ENCODE measurements at places on chromosomes 5 and 9. TPM values are rescaled to one million over a fixed set of nuclear protein-coding genes. Genes with fewer than 3 reads are reported as not detected.

Gene GRM6
- total RNA-seq, result not detected

Gene CBY3
- not detected for total RNA-seq

Gene TMEM250
- total RNA-seq, result 43.2 TPM

- H3K27ac ChIP-seq, result no peak overlapping the region
- H3K4me3 ChIP-seq, result no peak overlapping the region
- no peaks in the 10 kb centered on the region for H3K4me1 ChIP-seq
- H3K27me3 ChIP-seq, result no peaks in the 10 kb centered on the region
- no peak for DNase-seq
- no peaks in the 10 kb centered on the region for H3K36me3 ChIP-seq
Measured at GRCh38 chr5:137703565-137703964, 32.3 kb downstream of the KLHL3 start.

DNA sequence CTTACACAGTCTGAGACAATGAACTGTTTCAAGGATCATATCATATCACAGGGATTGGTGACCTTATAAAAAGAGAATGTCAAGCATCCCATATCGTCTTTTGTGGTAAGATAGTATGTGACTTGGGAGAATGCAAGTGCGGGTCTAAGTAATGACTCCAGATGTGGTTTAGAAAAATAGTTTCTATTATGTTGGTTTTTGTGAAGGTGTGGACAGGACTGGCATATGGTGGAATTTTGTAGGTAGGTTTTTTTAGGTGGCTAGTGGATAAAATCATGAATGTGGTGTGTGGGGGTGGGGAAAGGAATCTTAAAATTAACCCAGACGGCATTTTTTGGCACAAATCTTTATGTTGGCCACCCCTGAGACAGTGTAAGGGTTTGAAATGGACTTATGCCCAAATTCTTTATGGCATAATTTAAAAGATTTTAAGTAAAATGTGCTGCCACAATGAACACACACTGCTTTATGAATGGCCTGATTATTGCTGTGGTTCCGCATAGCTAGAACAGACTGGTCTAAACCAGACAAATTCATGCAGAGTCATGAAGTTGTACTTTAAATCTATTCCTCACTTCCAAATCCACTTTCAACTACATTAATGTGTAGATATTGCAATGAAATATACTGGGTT lies 204.8 kb upstream of the HAPLN1 start:
- peaks cover 4% of the 10 kb centered on the region for H3K4me1 ChIP-seq
- H3K27ac ChIP-seq, result no peak overlapping the region
- H3K27me3 ChIP-seq, result peaks cover 80% of the 10 kb centered on the region
- H3K4me3 ChIP-seq, result no peak overlapping the region
- H3K36me3 ChIP-seq, result no peaks in the 10 kb centered on the region

Gene SLIT3
- 0.34 TPM for total RNA-seq

DNA sequence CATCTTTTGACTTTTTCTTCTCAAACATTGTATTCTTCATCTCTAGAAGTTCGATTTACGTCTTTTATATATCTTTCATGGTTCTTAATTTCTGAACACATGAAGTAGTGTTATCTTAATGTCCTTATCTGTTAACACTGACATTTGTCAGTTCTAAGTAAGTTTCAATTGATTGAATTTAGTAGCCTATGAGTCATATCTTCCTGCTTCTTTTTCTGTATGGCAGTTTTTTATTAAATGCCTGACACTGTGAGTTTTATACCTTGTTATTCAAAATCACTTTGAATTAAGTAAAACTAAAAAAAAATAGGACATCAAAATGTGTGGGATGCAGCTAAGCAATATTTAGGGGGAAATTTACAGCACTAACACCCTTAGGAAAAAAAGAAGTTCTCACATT lies 707.0 kb upstream of the ACO1 start:
- H3K4me1 ChIP-seq, result no peaks in the 10 kb centered on the region
- H3K36me3 ChIP-seq, result no peaks in the 10 kb centered on the region
- no peak for DNase-seq
- no peak overlapping the region for H3K4me3 ChIP-seq

GRCh38 chr5:53469946-53470687 lies 10.3 kb upstream of the FST start:
- H3K27me3 ChIP-seq, result no peaks in the 10 kb centered on the region
- no peak overlapping the region for H3K4me3 ChIP-seq
- no peaks in the 10 kb centered on the region for H3K36me3 ChIP-seq
- peaks cover 11% of the 10 kb centered on the region for H3K4me1 ChIP-seq
- H3K27ac ChIP-seq, result no peak overlapping the region
- DNase-seq, result no peak

Gene IL9
- not detected for total RNA-seq

- no peak overlapping the region for H3K27ac ChIP-seq
- peaks cover 2% of the 10 kb centered on the region for H3K4me1 ChIP-seq
- H3K27me3 ChIP-seq, result no peaks in the 10 kb centered on the region
- H3K36me3 ChIP-seq, result peaks cover 48% of the 10 kb centered on the region
Measured at GRCh38 chr5:132272311-132273210, 15.1 kb downstream of the PDLIM4 start.

- no peaks in the 10 kb centered on the region for H3K4me1 ChIP-seq
- no peak overlapping the region for H3K27ac ChIP-seq
- H3K36me3 ChIP-seq, result no peaks in the 10 kb centered on the region
- no peak overlapping the region for H3K4me3 ChIP-seq
- H3K27me3 ChIP-seq, result no peaks in the 10 kb centered on the region
- DNase-seq, result no peak
Measured at GRCh38 chr5:168585119-168585856, 6.1 kb upstream of the PANK3 start.

DNA sequence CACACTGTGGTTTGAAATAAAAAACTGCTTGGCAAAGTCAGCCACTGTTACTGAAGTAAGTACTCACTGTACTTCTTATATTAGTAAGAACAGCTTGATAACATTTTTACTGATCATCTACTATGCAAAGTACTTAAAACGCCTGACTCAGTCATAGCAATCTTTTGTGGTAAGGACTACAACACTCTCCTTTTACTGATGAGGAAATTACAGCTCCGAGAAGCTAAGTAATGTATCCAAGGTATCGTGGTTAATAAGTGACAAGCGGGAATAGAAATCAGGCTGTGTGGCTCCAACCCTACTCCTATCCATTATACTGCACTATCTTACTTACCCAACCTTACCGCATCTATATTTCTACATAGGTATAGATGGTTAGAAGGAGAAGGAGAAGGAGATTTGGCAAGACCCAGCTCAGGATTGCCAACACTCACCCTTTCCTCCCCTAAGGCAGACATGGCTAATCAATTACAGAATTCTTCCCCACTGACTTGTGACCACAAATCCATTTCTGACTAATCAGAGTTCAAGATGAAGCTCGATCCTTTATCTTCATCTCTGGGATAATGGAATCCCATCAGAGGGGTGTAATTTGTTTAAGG lies 281.4 kb downstream of the SPOCK1 start:
- H3K4me3 ChIP-seq, result no peak overlapping the region
- H3K36me3 ChIP-seq, result no peaks in the 10 kb centered on the region
- H3K27ac ChIP-seq, result no peak overlapping the region
- no peaks in the 10 kb centered on the region for H3K27me3 ChIP-seq

- no peaks in the 10 kb centered on the region for H3K36me3 ChIP-seq
- H3K4me3 ChIP-seq, result no peak overlapping the region
- H3K27me3 ChIP-seq, result no peaks in the 10 kb centered on the region
- no peak for DNase-seq
Measured at GRCh38 chr5:169742771-169743296, 105.8 kb downstream of the DOCK2 start.

DNA sequence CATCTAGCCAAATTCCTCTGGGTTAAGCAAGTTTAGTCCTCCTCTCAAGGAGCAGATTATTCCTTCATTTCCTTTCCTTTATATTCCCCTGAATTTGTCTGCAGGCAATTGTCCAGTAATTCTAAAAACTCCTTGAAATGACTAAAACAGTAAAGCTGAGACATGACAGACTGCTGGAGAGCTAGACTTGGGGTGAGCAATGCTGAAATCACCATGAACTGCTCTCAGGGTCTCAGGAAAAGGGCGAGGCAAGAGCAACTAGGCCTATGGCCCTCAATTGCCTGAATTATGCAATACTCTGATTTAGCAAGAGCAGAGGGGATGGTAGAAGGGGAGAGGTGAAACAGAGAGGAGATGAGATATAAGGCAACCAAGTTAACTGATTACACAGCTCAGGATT lies 172.9 kb upstream of the NREP start:
- H3K36me3 ChIP-seq, result no peaks in the 10 kb centered on the region
- peaks cover 36% of the 10 kb centered on the region for H3K4me1 ChIP-seq
- H3K27me3 ChIP-seq, result no peaks in the 10 kb centered on the region
- H3K27ac ChIP-seq, result no peak overlapping the region
- peak; percentile 90 for DNase-seq

DNA sequence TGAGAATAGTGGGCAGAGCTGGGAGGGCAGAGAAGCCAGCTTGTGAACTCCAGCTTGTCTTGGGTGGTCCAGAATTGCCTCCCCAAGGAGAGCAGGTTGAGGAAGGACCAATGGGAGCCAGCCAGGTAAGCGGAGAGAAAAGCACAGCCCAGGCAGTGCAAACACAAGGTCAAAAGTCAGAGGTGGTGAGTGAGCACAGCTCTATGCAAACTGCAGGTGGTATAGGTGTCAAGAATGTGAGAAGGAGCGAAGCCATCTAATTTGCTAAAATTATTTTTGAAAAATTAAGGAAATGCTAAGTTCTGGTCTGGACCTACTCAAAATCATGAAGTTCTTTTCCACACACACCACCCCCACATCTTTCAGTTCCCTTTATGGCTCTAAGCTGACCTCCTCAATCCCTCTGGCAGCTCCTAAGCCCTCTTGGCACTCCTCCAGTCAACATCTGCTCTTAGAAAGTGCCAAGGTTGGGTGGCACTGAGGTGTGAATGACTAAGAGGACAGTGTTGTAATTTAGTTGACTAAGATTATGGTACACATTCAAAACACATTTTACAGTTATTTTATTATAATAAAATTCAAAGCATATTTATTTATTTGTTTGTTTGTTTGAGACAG lies 6.6 kb upstream of the OTULINL start:
- H3K27me3 ChIP-seq, result no peaks in the 10 kb centered on the region
- no peaks in the 10 kb centered on the region for H3K36me3 ChIP-seq
- no peak overlapping the region for H3K27ac ChIP-seq
- no peak overlapping the region for H3K4me3 ChIP-seq

GRCh38 chr5:173816728-173817127 lies 71.4 kb upstream of the CPEB4 start:
- H3K4me1 ChIP-seq, result peaks cover 29% of the 10 kb centered on the region
- no peak for DNase-seq
- H3K27me3 ChIP-seq, result no peaks in the 10 kb centered on the region
- H3K27ac ChIP-seq, result no peak overlapping the region

GRCh38 chr5:60447488-60447920 lies 252.5 kb downstream of the DEPDC1B start:
- no peak overlapping the region for H3K27ac ChIP-seq
- no peak for DNase-seq
- no peak overlapping the region for H3K4me3 ChIP-seq

- H3K4me1 ChIP-seq, result no peaks in the 10 kb centered on the region
- H3K27me3 ChIP-seq, result no peaks in the 10 kb centered on the region
- H3K4me3 ChIP-seq, result no peak overlapping the region
- DNase-seq, result no peak
- H3K36me3 ChIP-seq, result no peaks in the 10 kb centered on the region
Measured at GRCh38 chr5:94523018-94523417, 95.4 kb downstream of the KIAA0825 start.

- no peak for DNase-seq
- H3K4me3 ChIP-seq, result no peak overlapping the region
- H3K36me3 ChIP-seq, result peaks cover 6% of the 10 kb centered on the region
- no peaks in the 10 kb centered on the region for H3K4me1 ChIP-seq
- H3K27me3 ChIP-seq, result peaks cover 6% of the 10 kb centered on the region
Measured at GRCh38 chr5:179413711-179414458, 68.6 kb upstream of the ADAMTS2 start.

Gene GOLPH3
- total RNA-seq, result 69.5 TPM

DNA sequence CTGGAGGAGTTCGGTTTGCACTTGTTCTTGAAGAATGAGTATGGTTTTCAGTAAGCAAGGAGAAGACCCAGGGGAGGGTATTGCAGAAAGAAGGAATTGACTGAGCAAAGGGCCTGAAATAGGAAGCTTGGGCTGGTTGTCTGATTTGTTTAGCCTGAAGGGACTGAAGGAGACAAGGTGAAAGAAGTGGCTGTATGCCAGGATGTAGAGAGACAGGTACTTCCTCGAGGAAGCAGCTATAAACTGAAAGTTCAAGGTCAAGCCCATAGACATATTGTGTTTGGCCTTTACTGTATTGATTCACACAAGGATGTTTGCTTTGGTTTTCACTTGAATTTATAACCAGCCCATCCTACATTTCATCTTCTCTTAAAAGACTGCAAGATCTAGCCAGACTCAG lies 183.1 kb downstream of the PALM2AKAP2 start:
- H3K4me3 ChIP-seq, result no peak overlapping the region
- no peaks in the 10 kb centered on the region for H3K36me3 ChIP-seq
- no peaks in the 10 kb centered on the region for H3K27me3 ChIP-seq

Gene PRLR
- 0.16 TPM for total RNA-seq

- peak overlapping the region; percentile 41 for H3K27ac ChIP-seq
- H3K27me3 ChIP-seq, result no peaks in the 10 kb centered on the region
- no peak overlapping the region for H3K4me3 ChIP-seq
- peaks cover 37% of the 10 kb centered on the region for H3K4me1 ChIP-seq
- H3K36me3 ChIP-seq, result peaks cover 16% of the 10 kb centered on the region
Measured at GRCh38 chr5:59021837-59022514, 439.1 kb downstream of the RAB3C start.

DNA sequence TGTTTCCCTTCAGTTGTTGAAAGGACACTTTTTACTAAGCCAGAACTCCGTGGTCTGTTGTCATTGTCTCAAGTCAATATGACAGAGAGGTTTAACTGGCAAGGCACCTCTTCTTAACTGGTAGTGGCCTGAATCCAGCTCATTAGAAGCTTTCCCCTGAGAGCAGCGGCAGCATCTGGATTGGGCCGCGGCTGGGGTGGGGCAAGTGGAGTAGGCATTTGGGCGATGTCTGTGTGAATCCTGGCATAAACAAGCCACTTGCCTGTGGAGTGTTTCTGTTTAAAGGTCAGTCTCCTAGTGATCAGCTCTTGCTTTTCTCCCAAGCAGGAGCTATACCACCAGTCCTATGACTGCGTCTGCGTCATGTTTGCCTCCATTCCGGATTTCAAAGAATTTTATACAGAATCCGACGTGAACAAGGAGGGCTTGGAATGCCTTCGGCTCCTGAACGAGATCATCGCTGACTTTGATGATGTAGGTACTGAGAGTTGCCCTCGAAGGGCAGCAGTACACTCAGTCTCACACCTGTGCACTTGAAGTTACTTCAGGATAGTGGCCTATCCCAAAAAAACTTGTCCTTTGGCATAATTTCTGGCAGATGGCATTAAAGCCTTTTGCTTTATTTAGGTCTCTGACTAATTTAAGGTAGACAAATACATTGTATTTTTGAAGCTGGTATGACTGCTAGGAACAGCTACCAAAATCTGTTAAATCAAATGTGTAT lies 48.9 kb downstream of the CFAP90 start:
- peaks cover 6% of the 10 kb centered on the region for H3K36me3 ChIP-seq
- no peak overlapping the region for H3K27ac ChIP-seq
- peaks cover 21% of the 10 kb centered on the region for H3K27me3 ChIP-seq
- DNase-seq, result no peak
